Left cardiac atrium (tissue), 4 donors: ENCODE measurements at places on chromosomes 2 and 18. TPM values are rescaled to one million over a fixed set of nuclear protein-coding genes. Genes with fewer than 3 reads are reported as not detected.

GRCh38 chr2:127558911-127559310, 23.4 kb downstream of the MYO7B start:
- no peak for DNase-seq

GRCh38 chr18:39414009-39414700, 1848.6 kb upstream of the CELF4 start:
- DNase-seq: no peak

DNA sequence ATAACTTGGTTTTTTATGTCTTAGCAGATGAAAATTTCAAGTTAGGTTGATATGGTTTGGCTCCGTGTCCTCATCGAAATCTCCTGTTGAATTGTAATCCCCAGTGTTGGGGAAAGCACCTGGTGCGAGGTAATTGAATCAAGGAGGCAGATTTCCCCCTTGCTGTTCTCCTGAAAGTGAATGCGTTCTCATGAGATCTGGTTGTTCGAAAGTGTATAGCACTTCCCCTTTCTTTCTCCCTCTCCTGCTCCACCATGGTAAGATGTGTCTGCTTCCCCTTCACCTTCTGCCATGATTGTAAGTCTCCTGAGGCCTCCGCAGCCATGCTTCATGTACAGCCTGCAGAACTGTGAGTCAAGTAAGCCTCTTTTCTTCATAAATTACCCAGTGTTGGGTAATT, 242.1 kb upstream of the TNP1 start:
- no peak for DNase-seq

The CAPN14 gene
- total RNA-seq: 0.26 TPM

- DNase-seq: no peak
These were observed 25.3 kb downstream of the TMEM131 start for GRCh38 chr2:97970293-97971060.

DNA sequence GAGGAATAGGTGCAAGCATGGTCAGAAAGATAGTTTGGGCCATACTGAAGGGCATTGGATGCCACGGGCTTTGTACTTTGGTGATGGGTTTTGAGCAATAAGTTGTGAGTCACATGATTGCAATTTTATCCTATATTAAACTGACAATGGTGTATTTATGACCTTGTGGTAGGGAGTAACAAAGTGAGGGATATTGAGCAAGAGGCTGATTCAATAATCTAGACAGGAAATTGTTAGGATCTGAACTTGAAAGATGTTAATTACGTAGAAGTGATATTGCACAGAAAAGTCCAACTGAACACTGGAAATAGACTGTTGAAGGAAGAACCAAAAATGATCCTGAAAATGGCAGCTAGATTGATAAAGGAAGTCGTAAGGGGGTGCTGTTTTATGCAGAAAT, 46.6 kb upstream of the TCF4 start:
- DNase-seq: no peak

GRCh38 chr2:60437080-60437696, 116.3 kb downstream of the BCL11A start:
- DNase-seq: no peak

DNA sequence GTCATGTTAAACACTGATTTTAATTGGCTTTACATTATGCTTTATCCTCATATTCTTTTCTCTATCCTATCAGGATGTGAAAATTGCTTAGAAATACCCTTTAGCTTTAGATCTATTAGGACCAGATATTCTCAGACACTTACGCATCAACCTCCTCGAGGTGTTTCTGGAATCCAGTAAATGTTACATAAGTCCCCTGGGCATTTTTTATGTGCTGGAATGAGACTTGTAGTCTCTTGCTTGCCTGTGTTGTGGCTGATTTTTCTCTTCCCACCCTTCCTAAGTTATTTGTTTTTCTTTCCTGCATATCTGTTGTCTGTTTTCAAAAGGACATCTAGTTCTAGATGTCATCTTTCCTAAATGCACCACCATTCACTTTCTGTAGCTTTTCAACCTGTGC, 197.1 kb downstream of the CCDC85A start:
- no peak for DNase-seq

- no peak for DNase-seq
These were observed 90.1 kb upstream of the NEDD4L start for GRCh38 chr18:57953883-57954282.

DNA sequence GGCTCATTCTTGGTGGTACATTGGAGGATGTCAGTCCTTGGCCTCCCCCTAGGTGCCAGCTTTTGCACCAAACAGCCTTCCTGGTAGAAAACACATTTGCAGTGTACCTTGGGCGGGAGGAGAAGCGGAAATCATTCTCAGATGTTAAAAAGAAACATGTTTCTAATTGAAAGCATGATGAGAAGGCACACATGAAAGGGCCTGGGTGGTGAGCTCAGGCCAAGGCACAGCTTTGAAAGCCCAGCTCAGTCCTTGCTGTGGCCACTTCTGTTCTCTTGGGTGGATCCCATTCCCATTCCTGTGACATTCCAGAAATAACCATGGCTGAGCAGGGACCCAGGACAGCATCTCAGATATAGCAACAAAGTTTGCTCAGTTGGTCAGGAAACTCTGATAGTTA, 71.5 kb downstream of the LTBP1 start:
- DNase-seq: no peak

DNA sequence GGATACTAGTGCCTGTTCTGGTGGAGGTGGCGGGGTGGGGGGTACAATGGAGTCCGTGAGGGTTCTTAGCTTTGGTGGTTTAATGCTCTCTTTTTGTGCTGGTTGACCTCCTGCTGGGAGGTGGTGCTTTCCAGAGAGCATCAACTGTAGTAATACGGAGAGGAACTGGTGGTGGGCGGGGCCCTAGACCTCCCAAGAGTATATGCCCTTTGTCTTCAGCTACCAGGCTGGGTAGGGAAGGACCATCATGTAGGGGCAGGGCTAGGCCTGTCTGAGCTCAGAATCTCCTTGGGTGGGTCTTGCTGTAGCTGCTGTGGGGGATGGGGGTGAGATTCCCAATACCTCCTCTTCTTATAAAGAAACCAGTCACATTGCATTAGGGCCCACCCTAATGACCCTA, 27.1 kb downstream of the CAMKMT start:
- no peak for DNase-seq

The LRRTM1 gene
- 0.41 TPM for total RNA-seq

The ZNF804A gene
- not detected for total RNA-seq

GRCh38 chr2:182818925-182819324, 47.5 kb downstream of the FRZB start:
- DNase-seq: no peak

The SLC5A7 gene
- not detected for total RNA-seq

- DNase-seq: no peak
These were observed 27.8 kb upstream of the COPS8 start for GRCh38 chr2:237057893-237058300.

DNA sequence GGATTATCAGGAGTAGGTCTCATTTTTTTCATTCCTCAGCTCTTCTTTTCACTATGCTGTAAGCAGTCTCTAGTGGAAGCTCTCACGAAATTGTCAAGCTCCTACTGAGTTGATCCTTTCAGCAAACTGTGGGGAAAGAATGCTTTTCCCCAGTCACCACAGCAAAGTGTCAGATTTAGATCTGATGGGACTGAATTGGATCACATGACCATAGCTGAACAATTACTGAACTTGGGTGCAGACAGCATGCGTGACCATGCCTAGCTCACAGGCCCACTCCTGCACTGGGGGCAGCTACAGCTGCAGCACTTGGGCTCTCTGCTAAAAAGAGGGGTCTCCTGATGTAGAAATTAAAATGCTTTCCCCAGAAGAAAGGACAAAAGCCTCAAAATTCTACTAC, 3.1 kb downstream of the ARHGAP15 start:
- DNase-seq: no peak

DNA sequence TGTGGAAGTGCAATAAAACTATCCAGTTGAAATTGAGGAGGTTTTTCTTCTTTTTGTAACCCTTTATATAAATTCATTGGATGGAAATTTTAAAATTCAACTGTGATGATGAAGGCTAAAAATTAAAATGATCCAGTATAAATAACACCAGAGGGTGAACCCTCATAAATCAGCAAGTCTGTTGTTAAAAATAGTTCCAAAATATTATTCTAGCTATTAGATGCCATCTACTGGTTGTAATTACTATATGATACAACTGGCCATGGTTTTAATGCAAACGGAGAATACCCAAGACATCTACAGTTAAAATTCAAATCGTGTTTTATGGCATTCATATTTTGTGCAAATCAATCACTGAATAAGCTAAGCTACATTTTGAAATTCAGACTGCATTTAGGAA, 53.8 kb downstream of the TMEM200C start:
- no peak for DNase-seq

GRCh38 chr18:3806656-3807055, 356.7 kb downstream of the TGIF1 start:
- no peak for DNase-seq

The SCG2 gene
- 0.42 TPM for total RNA-seq

- no peak for DNase-seq
These were observed 35.8 kb downstream of the MAP4K3 start for GRCh38 chr2:39401319-39401718.

GRCh38 chr2:128446874-128447537, 128.3 kb upstream of the HS6ST1 start:
- DNase-seq: no peak

The MAP2 gene
- 6.6 TPM for total RNA-seq

DNA sequence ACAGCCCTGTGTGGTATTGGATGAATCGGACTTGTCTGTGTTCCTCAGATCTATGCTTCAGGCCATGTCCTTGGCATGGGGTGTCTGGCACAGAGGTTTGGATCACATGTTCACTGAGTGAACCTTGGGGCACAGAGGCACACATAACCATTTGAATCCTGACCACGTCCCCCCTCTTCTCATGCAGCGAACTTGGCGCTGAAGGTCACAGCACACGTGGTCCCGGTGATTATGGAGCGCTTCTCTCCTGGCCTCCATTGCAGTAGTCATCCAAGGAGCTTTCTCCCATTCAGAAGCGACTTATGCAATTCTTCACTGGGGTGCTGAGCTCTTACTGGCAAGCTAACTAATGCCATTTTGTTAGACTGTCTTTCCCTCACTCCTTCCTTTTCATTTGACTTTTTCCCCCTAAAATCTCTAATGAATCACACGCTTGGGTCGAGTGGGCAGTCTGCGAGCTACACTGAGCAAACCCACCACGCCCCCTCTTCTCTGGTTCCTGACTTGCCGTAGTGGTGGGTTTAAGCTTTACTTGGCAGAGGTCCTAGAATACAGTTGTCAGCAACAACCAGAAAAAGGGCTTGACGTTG, 59.4 kb downstream of the KCNG2 start:
- DNase-seq: no peak

The SNORC gene
- 0.77 TPM for total RNA-seq

The ANXA4 gene
- 41.3 TPM for total RNA-seq

GRCh38 chr2:8500124-8501054, 181.5 kb upstream of the ID2 start:
- DNase-seq: no peak

The GPR39 gene
- 0.29 TPM for total RNA-seq

- no peak for DNase-seq
These were observed 109.9 kb upstream of the PTPRM start for GRCh38 chr18:7457262-7457661.

DNA sequence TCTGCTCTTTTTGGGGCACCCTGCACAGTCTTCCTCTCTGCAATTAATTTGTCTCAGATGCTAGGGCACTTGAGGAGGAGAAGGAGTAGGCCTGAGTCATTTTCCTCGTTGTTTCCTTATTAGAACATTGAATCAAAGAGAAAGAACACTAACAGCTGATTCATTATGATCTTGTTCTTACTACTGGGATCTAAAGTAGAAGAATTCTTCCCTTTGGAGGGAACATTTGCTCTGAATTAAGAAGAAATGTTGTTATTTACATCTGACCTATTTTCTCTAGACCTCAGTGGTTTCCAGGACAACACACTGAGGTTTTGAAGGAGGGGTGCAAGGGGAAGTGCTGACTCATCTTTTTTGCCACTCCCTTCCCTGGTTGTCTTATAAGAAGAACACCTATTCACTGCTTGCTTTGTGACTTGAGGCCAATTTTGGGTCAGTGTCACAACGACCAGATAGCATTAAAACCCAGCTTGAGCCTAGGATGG, 24.3 kb upstream of the STAT1 start:
- no peak for DNase-seq

The ZDBF2 gene
- 10.4 TPM for total RNA-seq

DNA sequence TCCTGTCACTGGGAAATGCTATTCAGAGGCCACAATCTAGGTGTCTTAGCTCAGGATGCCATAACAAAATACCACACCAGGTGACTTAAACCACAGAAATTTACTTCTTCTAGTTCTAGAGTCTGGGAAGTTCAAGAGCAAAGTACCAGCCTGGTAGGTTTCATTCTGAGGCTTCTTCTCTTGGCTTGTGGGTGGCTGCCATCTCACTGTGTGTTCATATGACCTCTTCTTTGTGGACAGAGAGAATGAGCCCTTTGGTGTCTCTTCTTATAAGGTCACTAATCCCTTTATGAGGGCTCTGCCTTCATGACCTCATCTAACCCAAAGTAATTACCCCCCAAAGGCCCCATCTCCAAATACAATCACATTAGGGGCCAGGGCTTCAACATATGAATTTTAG, 57.3 kb downstream of the RHOB start:
- no peak for DNase-seq

DNA sequence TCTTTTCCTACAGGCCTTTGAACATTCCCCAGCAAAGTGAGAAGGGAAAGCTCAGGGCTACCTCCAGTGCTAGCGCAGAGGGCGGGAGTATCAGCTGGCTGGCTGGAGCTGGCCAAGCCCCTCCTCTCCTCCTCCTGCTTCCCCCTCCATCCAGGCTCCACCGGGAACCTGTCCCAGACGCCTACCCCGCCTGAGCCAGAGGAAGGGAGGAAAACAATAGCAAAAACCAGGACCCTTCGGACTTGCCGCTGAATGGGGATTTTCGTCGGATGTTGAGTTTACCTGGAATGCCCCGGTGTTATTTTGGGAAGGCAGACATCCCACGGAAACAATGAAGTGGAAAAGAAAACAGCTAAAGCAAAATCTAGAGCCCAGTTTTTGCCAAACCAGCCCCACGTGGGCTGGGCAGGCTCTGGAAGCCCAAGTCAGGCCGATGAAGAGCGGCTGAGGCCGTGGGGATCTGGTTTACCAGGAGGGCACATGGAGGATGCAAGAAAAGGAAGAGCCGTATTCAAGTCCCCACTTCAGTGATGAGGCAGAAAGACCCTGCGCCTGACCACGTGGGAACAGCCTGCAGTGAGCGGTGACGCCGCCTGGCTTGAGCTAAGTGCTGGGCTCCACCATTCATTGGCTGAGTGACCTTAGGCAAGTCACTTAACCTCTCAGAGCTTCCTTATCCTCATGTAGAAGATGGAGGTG, 100.4 kb upstream of the LCLAT1 start:
- peak; percentile 75 for DNase-seq

DNA sequence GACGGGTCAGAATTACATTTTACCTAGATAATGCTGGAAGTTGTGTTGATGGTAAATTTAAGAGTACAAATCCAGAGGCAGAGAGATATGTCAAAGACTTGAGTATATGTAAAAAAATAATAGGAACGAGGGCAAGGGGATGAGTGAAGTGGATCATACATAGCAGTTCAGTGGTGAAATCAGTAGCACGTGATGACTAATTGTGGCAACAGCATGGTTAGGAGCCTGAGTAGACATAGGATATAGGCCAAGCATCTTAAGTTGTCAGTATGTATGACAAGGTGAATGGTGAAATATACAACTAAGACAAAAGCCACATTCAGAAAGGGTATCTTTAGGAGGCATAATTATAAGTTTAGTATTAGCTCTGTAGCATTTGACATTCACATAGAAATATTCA, 826.5 kb upstream of the PIK3C3 start:
- no peak for DNase-seq
